ENCODE measurements at places on chromosomes 4 and X.

- no peak for DNase-seq
These were observed 269.3 kb downstream of the DHX15 start for GRCh38 chr4:24315056-24315455.

DNA sequence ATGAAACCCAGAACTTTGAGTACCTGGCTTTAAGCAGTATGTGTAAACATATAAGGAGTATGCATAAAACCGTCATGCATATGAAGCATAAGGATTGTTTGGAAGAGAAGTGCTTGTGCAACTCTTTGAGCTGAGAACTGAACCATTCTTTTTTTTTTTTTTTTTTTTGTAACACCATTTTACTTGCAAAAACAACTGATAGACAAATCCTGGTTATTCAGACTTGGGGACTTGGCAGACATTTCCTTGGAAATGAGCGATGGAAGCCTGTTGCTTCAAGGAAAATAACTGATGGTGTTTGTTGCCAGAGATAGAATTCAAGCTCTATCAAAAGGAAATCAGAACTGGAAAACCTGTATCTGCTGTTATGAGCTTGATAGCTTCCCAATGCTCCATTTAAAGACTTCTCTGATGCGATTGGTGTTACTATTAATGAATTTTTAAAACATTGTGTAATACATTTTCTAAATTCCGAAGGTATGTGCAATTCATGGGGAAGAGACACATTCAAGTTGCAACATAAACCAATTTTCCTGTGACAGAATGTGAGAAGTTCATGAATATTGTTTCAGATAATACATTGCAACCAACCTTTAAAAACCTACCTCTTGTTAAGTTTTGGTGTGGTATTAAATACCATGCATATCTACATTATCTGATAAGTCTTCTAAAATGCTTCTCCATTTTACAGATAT lies 47.0 kb upstream of the FAT1 start:
- DNase-seq, result no peak

DNA sequence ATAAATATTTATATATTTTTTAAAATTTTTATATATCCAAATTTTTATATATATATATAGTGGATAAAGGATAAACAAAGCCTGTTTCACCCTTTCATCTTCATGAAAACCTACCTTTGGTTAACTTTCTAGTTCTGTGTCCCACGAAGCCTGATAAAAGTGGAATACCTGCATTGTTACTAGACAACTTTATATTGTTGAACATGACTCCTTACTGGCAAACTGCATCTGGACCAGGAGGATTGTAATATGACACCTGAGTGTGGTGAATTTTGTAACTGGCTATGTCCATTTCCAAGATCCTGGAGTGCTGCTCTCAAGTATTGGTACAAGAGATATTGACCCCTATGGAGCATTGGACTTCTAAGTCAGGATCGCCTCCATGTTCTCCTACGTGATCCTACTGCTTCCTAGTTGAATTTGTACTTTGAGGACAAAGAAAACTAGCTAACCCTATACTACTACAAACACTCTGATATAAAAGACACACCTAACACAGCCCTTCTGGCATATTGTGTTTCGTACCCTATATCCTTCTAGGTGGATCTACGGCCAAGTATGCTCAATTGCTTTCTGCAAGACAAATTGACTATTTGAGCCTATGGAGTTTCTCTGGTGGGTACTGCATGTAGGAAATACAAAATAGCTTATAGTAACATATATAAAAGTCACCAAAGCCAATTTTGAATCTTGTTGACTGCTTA lies 61.3 kb upstream of the PRRG1 start:
- no peak for DNase-seq

- no peak for DNase-seq
These were observed 632.4 kb upstream of the ZFP42 start for GRCh38 chr4:187362937-187363857.

GRCh38 chrX:108250654-108251579 lies 159.3 kb downstream of the ATG4A start:
- no peak for DNase-seq

GRCh38 chrX:75067931-75068330 lies 88.2 kb downstream of the ABCB7 start:
- DNase-seq, result no peak

DNA sequence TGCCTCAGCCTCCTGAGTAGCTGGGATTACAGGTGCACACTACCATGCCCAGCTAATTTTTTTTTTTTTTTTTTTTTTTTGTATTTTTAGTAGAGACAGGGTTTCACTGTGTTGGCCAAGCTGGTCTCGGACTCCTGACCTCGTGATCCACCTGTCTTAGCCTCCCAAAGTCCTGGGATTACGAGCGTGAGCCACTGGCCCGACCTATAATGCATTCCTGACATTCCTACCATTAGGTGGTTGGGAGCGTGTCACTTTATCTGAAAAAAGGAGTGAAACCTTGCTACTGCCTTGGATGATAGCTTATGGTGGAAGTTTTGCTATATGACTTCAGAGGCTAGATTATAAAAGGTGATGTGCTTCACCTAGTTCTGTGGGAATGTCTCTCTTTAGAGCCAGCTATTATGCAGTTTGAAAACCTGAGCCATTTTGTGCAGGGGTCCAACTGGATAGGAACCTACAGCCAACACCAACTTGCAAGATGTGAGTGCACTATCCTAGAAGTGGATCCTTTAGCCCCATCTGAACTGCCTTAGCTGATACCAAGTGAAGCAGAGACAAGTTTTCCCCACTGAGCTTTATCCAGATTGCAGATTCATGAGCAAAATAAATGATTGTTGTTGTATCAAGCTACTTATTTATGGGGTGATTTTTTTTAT lies 29.8 kb upstream of the EMCN start:
- no peak for DNase-seq

DNA sequence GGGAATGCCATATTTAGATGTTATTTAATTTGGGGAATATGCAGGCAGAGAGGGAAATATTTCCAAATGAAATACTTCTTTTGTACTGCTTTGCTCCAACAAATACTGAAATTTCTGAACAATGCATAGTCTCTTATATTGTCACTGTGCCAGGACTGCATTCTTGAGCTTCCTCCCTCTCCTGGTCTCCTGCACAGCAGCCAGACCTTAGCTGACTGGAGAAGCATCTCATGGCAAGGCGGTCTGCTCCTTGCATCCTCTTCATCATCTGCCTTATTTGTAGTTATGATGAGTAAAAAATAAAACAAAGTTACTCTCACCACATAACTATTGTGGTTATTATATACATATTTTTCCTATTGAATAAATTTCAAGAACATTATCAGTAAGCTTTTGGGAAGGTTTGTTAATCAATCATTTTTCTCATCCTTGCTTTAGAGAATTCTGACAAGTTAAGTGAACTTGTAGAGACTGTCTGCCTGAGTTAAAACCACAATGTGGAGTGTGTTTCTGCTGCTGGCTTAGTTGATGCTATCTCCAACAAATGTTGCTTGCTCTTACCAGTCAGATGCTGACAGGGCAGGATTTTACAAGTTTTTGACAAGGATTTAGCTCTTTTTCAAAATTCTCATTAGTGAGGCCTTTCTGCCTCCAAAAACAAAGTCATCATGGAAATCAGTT lies 153.6 kb downstream of the SOWAHB start:
- no peak for DNase-seq

- DNase-seq, result no peak
These were observed 2.7 kb upstream of the NALF2 start for GRCh38 chrX:69501429-69501828.

- no peak for DNase-seq
These were observed 201.3 kb upstream of the CTSO start for GRCh38 chr4:156154978-156155377.

- no peak for DNase-seq
These were observed 28.3 kb upstream of the ALG13 start for GRCh38 chrX:111652719-111653118.

DNA sequence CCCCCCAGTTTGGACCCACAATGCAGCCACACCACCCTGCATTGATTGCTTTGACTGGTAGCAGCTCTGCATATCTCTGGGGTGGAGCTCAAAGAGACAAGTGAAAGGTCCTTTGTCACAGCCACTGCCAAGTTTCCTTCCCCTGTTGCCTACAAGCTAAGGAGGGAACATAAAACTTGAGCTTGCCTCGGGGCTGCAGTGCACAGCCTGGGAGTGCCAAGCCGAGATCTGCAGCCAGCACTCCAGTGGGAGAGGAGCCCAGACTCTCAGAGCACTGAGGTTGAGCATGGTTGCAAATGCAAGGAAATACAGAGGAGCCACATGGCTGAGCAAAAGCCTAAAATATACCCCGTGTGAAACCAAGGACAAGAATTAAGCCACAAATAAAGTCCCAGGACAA lies 142.2 kb downstream of the DKK2 start:
- no peak for DNase-seq

- peak; percentile 92 for DNase-seq
These were observed 2.3 kb downstream of the JADE1 start for GRCh38 chr4:128811571-128812441.

GRCh38 chrX:69102612-69103194 lies 62.5 kb downstream of the PJA1 start:
- no peak for DNase-seq

GRCh38 chr4:1081689-1082040 lies 31.7 kb downstream of the RNF212 start:
- no peak for DNase-seq

- no peak for DNase-seq
These were observed 27.3 kb downstream of the NELFA start for GRCh38 chr4:1981251-1982058.

GRCh38 chr4:76292730-76293129 lies 13.8 kb upstream of the STBD1 start:
- DNase-seq, result no peak

DNA sequence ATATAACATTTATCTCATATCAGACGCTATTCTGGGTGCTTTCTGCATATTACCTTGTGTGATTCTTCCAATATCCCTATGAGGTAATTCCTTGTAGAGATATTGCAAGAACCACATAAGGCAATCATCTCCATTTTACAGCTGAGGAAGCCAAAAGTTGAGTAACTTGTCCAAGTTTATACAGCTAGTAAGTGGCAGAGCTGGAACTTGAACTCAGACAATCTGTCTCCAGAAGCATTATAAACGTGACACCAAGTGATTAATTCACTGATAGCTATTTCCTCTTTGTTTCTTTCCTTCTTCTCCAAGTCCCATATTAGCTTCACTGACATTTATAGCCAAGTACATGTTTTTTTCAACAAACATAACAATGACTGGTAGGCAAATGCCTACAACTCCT lies 7.3 kb downstream of the EMCN start:
- no peak for DNase-seq

DNA sequence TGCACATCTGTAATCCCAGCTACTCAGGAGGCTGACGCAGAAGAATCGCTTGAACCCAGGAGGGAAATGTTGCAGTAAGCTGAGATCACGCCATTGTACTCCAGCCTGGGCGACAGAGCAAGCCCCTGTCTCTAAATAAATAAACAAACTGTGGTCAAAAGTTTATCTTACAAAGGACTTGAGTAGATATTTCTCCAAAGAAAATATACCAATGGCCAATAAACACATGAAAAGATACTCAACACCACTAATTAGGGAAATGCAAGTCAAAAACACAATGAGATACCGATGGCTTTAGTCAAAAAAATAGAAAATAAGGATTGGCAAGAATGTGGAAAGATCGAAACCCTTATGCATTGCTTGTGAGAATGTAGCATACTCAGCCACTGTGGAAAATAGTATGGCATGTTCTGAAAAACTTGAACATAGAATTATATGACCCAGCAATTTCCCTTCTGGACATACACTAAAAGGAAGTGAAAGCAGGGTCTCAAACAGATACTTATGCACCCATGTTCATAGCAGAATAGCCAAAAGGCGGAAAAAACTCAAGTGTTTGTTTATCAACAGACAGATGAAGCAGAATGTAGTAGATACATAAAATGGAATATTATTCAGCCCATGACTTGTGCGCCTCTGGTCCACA lies 2.0 kb upstream of the CFAP97 start:
- DNase-seq, result no peak

GRCh38 chr4:8315435-8316250 lies 46.1 kb downstream of the HTRA3 start:
- DNase-seq, result peak; percentile 85

GRCh38 chrX:48466696-48467095 lies 3.4 kb downstream of the SLC38A5 start:
- DNase-seq, result no peak

DNA sequence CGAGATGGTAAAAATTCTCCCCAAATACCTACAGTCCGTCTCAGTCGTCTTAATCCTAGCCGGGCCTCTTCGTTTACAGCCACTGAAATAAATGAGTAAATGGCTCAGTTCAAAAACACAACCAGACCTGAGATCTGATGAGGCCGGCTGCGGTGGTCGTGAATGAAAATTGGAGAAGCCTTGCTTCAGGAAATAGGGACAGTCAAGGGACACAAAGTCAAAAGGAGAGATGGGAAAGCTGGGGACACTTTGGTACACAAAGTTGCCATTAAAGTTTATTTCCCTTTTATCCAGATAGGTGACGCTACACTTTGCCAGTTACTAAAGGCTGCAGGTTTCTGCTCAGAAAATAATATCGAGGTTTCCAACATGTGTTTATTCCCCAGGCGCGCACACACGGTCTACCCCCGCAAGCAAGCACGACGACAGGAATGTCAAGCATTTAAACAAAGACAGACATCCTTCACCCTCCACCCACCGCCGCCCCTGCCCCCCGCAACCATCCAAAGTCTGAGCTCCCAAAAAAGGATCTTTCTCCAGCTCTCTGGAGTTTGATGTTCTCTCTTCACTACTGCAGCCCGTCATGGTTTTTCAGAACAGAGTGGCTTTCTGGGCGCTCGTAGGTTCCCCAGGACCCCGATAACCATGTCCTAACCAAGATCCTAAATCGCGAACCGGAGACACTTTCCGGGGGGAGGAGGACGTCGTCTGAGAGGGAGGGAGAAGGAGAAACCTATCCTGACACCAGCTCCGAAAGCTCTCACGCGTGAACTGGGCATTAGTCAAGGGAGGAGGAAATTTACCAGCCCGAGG lies 1.3 kb upstream of the PCDH7 start:
- DNase-seq, result no peak

Data from adrenal gland (tissue), 19 donors.